ENCODE measurements at places on chromosomes 6 and 20. TPM values are rescaled to one million over a fixed set of nuclear protein-coding genes. Genes with fewer than 3 reads are reported as not detected.

DNA sequence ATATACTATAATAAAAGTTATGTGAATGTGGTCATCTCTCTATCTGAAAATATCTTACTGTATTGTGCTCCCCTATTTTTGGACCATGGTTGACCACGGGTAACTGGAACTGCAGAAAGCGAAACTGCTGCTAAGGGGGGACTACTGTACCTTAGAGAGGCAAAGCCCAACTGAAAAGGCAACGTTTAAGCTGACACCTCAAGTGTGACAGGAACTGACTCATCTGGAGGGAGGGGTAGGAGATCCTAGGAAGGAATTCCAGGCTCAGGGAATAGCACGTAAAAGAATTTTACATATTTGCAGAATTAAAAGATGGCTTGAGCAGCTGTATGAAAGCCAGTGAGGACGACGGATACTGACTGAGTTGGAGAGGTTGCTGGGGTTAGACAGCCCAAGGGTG is 34.8 kb downstream of the ELOVL2 start:
- DNase-seq, result no peak

DNA sequence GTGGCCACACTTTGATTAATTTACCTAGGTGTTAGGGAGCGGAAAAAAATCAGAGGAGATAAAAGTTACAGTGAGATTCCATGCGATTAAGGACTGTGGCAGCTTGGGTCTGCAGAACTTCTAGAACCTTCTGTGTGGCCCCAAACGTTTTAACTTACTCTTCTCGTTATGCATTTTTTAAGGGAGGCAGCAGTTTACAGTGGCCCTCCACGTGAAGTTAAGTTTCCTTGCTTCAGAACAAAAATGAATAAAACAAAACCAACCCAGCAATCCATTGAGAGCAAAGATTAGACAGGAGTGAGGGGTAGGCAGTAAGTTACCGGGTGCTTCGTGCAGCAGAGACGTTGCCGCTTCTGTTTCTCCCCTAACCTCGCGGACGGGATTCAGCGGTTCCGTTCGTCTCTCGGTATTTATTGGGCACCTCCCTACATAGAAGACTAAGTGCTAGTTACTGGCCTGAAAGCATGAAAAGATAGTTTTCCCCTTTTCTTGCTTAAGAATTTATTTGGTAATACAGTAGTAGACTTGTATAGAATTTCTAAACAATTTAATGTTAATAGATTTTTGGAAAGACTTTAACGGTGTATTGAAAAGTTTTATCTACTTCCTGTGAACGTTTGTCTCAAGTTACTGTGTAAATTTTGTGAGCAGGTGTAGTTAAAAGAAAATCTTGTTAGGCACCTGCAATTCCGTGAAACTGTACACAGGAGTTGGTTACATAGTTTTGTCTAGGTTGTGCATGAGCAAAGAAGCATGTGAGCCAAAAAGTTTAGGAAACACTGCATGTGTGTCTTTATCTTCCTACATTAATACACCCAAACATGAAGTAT is 1.1 kb downstream of the BAG2 start:
- DNase-seq, result no peak

Gene SLC17A3
- total RNA-seq, result not detected

DNA sequence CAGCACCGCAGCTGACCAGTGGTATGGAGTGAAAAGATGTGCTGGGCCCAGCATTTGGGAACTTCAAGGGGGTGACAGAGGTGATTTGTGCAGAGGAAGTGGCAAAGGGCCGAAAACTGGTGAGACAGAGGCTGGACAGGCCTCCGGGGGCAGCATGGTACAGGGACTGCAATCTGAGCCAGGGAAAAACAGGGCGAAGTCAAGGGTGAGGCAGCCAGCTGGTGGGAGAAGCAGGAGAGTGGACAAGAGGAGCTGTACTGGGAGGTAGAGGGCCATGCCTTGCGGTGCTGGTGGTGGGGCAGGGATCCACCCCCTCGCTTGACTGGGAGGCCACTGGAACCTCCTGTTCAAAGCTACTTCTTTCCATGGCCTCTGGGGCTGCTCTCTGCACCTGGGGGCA is 7.3 kb upstream of the GFRA4 start:
- no peak for DNase-seq

Gene BPI
- not detected for total RNA-seq

Gene FKBP1C
- total RNA-seq, result 0.33 TPM

GRCh38 chr20:63863798-63864544 is 1.1 kb upstream of the TPD52L2 start:
- peak; percentile 90 for DNase-seq

Gene RIMS4
- 1.8 TPM for total RNA-seq
